ENCODE measurements at places on chromosomes 3 and 15.
A peak's percentile ranks its signal among the peaks of the same experiment; 100 is the strongest.

- H3K27ac ChIP-seq: no peak overlapping the region
- peaks cover 35% of the 10 kb centered on the region for H3K36me3 ChIP-seq
- no peak for DNase-seq
- no peak overlapping the region for H3K4me3 ChIP-seq
- no peaks in the 10 kb centered on the region for H3K27me3 ChIP-seq
Observed at GRCh38 chr15:42453826-42454225, 37.1 kb downstream of the ZNF106 start.

- DNase-seq: no peak
- H3K4me1 ChIP-seq: peaks cover 5% of the 10 kb centered on the region
- peaks cover 2% of the 10 kb centered on the region for H3K27me3 ChIP-seq
Observed at GRCh38 chr15:66580643-66581042, 14.8 kb upstream of the LCTL start.

DNA sequence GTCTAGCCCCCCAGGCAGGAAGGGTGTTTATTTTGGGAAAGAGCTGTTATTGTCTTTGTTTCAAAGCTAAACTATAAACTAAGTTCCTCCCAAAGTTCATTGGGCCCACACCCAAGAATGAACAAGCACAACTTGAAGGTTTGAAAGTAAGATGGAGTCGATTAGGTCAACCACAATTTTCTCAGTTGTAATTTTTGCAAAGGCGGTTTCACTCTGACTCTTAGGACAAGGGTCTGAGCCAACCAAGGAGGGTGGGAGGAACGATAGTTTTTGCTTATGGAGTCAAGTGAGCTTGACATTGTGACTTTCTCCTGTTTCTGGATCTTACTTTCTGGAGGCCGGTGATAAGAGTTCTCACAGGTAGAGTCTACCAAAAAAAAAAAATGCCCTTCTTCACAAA, 5.8 kb upstream of the ZNF770 start:
- peaks cover 7% of the 10 kb centered on the region for H3K27me3 ChIP-seq
- no peaks in the 10 kb centered on the region for H3K36me3 ChIP-seq
- peak overlapping the region; percentile 88 for H3K27ac ChIP-seq
- H3K4me1 ChIP-seq: peaks cover 39% of the 10 kb centered on the region

DNA sequence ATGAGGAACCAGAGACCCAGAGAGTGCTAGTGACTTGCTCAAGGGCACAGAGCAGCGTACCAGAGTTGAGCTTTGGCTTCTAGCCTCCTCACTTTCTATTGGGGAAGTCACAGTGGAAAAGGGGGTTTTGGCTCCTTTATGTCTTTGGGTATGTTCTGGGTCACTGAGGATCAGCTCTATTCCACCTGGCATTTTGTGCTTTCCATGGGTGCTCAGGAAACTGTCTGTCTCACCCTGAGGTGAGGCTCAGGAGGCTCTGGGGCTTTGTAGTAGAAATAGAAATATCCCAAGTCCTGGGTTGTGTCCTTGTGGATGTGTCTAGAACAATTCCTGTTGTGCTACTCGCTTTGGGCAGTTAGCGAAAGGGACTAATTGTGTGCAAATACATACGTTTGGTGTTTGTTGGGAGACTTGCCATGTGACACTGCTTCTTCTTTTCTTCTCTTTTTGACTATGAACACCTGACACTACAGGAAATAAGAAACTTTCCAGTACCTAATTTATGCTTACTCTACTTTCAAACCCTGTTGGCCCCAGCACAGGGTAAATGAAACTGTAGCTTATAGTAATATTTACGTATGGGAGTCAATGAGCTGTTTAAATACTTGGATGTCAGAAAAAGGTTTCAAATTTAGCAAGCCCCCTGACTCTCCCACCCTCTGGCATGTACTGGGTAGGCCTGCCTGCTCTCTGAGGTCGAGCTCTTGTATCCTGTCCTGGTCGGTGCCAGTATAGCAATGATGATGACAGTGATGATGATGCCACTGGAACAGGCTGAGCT, 35.6 kb downstream of the SMAD3 start:
- peaks cover 39% of the 10 kb centered on the region for H3K36me3 ChIP-seq
- H3K4me3 ChIP-seq: no peak overlapping the region
- no peaks in the 10 kb centered on the region for H3K27me3 ChIP-seq
- peak; percentile 58 for DNase-seq

DNA sequence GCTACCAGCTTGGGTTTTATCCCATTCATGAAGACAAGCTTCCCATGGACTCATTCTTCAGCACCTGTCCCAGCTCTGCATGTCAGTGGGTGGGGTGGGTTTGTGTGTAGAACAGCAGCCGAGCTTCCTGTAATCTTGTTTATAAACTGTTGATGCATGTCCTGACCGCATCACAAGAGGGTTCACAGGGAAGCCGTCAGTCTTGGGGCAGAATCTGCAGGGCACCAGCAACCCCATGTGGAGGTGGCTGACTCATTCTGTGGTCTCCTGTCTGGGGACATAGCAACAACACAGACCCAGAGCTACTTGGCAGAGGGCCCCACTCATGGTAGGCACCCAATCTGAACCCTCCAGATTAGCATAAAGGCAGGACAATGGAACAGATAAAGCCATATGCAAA, 35.6 kb downstream of the DAPK2 start:
- peak overlapping the region; percentile 62 for H3K4me3 ChIP-seq
- H3K27me3 ChIP-seq: no peaks in the 10 kb centered on the region
- H3K27ac ChIP-seq: peak overlapping the region; percentile 88
- H3K36me3 ChIP-seq: no peaks in the 10 kb centered on the region

GRCh38 chr3:138941259-138941885, 5.6 kb downstream of the FOXL2 start:
- no peak for DNase-seq
- peaks cover 3% of the 10 kb centered on the region for H3K36me3 ChIP-seq
- no peak overlapping the region for H3K4me3 ChIP-seq
- peaks cover 81% of the 10 kb centered on the region for H3K27me3 ChIP-seq
- peaks cover 20% of the 10 kb centered on the region for H3K4me1 ChIP-seq

DNA sequence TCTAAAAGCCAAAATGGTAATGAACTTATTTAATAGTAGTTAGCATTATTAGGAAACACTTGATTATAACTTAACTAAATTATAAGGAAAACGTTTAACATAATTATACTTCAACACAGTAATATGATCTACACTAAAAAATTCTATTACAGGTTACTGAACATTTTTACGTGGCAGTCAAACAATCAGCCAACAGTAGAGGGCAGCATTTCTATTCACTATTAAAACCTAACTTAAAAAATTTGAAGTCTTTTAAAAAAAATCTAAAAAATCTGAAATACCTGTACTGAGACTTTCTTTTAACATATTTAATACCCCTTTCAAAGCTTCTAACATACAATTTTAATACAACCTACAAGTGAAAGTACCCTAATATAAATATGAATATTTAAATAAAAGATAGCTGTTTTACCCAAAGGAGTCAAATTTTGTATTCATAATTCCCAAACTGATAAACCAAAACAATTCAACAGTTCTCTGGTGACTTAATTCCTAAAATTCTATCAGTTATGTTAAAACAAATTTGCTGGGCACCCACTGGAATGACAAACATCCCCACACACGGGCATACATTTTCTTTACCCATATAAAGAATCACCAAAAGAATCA, 41.5 kb downstream of the DLG1 start:
- no peak for DNase-seq
- no peak overlapping the region for H3K4me3 ChIP-seq
- peaks cover 16% of the 10 kb centered on the region for H3K36me3 ChIP-seq
- H3K27me3 ChIP-seq: no peaks in the 10 kb centered on the region
